ENCODE measurements at places on chromosomes 4 and X.

DNA sequence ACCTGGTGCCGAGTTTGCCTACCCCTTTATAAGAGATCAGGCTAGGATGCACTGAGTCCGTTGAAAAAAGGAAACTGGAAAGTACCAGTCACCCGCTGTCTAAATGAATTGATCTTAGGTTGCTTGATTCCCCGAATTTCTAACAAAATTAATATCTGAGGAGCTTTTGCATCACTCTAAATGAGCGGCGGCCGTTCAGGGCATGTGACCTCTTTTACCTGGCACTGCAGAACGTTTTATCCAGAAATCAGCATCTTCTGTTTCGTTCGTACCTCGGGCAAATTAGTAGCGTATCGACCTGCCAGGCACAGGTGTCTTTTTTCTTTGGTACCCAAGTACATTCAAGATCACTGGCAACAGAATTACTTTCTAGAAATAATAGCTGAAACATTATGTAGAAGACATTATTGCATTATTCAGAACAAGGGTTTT lies 876 bp downstream of the KLHL2 start:
- DNase-seq: no peak

GRCh38 chrX:109886122-109886761 lies 116.7 kb upstream of the TMEM164 start:
- DNase-seq: peak; percentile 28

DNA sequence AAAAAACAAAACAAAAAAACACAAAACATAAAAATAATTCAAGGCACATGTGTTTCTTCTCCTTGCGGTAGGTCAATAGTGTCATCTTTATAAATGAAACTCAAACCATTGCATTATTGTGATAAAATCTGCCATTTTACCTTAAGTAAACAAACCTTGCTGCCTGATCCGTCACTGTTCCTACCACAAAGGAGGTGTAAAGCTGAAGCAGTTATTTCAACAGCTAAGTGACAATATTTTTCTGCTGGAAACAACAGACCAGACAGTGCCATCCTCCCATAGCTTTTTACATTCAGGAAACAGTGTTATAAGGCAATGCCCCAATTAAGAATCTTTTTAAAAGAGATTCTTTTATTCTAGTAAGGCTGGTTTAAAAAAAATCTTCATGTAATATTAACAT lies 242.7 kb downstream of the PPP1R2C start:
- no peak for DNase-seq

- DNase-seq: no peak
These were observed 179.8 kb downstream of the SPCS3 start for GRCh38 chr4:176499518-176499917.

- DNase-seq: no peak
These were observed 106.0 kb downstream of the GPR143 start for GRCh38 chrX:9659571-9660195.

DNA sequence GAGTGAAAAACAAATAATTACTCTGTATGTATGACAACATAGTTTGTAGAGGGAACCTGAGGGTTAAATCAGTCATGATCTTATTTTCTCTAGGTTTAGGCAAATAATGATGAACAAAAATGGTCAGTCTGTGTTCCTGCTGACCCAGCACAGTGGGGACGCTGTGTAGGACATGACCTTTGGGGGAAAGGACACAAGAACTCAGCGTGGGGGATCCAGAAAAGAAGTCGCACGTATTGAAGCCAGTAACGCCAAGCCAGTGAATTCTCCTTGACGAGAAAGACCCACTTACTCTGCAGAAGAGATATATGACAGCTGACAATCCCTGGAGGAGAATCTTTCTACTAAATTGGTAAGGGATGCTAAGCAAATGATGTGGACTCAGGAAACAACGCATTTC lies 36.6 kb downstream of the HELT start:
- no peak for DNase-seq

DNA sequence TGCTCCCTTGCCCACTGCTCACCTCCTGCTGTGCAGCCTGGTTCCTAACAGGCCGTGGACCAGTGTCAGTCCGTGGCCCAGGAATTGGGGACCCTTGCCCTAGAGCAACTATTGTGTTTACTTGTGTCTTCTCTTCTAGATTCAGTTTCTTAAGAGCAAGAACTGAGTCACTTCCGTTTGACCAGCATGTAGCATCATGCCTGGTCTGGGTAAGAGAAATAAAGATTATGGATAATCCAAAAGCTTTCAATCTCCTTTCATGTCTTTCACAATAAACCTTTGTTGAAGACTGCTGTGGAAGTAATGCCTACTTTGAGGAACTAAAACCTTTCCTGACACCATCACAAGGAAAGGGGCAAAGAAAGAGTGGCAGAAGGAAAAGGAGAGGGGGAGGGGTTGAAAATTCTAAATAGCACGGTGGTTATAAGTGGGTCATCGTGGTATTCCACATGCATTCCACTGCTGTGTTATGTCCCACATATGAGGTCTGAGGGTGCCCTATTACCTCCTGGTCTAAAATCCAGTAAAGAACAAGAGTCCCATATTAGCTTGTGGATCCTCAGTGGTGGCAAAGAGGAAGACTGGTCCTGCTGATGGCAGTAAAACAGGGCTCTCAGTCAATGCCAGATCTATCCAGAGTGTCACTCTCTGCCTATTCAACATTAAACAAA lies 133.4 kb downstream of the RASL11B start:
- no peak for DNase-seq

DNA sequence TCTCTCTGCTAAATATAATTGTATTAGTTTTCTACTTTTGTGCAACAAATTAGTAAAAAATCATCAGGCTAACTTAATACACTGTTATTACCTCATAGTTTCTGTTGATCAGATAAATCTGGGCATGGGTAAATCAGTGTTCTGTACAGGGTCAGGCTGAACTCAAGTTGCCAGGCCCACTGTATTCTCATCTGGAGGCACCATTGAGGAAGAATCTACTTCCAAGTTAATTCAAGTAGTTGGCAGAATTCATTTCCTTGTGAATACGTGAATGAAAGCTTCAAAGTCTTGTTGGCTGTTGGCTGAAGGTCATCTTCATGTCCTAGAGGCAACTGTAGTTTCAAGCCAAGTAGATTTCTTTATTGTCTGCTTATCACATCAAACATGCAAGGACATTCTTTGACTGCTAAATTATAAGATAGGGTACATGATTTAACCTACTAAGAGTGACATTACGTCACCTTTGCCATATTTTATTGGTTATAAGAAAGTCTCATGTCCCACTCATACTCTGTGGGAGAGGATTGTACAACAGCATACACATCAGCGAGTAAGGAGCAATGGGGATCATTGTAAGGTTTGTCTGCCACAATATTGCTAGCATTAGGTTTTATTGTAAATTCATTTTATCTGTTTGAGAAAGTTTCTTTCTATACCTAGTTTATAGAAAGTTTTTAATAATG lies 1219.0 kb downstream of the ARAP2 start:
- DNase-seq: no peak

- peak; percentile 15 for DNase-seq
These were observed 30.1 kb downstream of the NEIL3 start for GRCh38 chr4:177339477-177340374.

DNA sequence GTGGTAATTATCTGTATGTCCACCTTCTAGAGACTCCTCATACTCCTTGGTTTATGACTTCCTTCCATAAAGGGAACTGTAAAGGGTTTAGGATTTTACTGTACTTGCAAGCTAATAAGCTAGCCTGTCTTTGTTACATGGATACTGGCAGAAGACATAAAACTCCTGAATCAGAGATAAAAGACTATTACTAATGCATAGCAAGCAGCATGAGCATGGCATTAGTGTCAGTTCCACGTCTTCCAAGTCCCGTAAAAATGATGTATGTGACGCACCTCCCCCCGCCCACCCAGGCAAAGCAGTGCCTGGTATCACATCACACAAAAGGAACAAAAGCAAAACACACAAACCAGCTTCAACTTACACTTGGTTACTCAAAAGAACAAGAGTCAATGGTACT lies 71.0 kb downstream of the SLC10A6 start:
- no peak for DNase-seq

GRCh38 chr4:14711259-14711658 lies 291.0 kb upstream of the CPEB2 start:
- DNase-seq: no peak

DNA sequence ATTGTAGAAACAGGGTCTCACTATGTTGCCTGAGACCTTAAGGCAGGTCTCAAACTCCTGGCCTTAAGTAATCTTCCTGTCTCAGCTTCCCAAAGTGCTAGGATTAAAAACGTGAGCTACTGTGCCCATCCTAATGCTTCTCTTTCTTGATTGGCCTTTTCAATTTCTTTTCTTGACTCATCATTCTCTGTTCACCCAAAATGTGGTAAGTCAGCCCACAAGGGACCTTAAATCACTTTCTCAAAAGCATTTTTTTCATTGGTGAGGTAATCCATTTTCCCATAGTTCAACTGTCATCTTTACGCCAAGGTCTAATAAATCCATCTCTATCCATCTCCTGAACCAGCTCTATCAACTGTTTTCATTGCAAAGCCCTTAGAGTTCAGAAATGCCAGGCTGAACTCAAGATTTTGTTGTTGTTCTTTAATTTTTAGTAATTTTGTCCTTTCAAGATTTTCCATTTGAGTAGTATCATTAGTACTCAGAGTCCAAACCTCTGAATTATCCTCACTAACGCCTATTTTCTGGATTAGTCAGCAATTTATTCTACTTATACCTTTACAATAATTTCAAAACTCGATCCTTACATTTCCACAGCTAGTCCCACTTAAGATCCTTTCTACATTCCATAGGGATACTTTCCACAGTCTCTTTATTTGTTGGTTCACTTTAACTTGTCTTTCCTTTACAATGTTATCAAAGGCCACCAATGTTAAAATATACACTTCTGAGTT lies 528.6 kb downstream of the IL15 start:
- no peak for DNase-seq

DNA sequence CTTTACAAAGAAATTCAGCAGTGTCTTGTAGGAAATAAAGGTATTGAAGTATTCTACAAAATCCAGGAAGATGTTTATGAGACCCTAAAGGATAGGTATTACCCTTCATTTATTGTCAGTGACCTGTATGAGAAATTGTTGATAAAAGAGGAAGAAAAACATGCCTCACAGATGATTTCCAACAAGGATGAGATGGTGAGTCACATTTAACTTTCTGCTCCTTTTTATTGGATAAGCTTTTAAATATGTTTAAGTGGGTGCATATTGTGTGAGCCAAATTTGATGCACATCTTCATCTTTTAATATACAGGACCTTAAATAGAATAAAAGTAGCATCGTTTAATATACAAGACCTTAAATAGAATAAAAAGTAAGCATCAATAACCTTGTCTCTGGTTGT lies 72.1 kb downstream of the LRP2BP start:
- DNase-seq: no peak

DNA sequence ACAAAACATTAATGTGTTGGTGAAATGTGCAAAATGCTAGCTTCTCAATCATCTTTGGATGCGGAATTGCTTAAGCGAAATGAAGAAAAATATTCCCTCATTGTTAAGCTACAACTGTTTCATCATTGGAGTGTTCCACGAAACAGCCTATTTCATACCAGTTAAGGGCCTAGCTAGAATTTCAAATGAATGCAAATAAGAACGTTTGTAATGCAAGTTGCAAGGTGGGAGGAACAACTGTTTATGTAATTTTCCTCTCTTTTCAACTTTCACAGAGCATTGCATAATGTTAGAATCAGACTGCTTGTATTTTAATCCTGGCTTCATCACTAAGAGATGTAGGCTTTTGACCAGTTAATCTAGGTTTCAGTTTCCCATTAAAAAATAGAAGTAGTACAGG lies 480.1 kb downstream of the IL1RAPL1 start:
- no peak for DNase-seq

DNA sequence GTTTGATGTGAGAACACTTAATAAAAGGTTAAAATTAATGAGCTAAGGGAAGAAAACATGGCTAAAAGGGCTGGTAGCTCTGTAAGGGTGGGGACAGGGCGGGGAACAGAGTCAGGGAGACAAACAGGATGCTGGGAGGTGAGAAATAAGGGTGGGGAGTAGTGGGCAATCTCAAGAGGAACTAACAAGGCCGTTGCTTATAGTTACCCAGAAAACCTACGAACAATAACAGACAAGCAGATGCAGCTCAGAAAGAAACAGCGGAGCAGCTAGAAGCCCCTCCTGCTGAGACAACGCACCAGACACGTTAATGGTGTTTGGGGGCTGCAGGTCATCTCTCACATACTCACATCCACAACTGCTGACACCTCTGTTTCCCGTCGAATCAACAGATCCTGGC lies 9.7 kb upstream of the KLF3 start:
- peak; percentile 42 for DNase-seq

DNA sequence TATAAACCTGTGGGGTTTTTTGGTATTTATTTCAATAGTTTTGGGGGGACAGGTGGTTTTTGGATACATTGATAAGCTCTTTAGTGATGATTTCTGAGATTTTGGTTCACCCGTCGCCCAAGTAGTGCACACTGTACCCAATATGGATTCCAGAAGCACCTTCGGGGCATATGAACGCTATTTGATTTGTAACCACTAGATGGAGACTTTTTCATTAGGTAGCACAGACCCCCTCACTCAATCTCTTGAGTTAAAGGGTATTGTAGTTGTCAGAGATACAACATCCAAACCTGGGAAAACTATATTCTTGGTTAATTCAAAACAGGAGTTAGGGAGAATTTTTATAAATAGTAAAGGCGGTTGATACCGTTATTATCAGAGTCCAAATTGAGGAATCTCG lies 79.8 kb downstream of the SPANXN3 start:
- no peak for DNase-seq

DNA sequence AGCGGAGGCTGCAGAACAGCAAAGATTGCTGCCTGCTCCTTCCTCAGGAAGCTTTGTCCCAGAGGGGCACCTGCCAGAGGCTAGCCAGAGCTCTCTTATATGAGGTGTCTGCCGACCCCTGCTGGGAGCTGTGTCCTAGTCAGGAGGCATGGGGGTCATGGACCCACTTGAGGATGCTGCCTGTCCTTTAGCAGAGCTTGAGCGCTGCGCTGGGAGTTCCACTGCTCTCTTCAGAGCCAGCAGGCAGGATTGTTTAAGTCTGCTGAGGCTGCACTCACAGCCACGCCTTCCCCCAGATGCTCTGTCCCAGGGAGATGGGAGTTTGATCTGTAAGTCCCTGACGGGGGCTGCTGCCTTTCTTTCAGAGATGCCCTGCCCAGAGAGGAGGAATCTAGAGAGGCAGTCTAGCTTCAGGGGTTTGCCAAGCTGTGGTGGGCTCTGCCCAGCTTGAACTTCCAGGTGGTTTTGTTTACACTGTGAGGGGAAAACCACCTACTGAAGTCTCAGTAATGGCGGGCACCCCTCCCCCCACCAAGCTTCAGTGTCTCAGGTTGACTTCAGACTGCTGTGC lies 10.9 kb downstream of the DCK start:
- DNase-seq: peak; percentile 65

- DNase-seq: no peak
These were observed 40.8 kb downstream of the HCCS start for GRCh38 chrX:11151799-11152559.

DNA sequence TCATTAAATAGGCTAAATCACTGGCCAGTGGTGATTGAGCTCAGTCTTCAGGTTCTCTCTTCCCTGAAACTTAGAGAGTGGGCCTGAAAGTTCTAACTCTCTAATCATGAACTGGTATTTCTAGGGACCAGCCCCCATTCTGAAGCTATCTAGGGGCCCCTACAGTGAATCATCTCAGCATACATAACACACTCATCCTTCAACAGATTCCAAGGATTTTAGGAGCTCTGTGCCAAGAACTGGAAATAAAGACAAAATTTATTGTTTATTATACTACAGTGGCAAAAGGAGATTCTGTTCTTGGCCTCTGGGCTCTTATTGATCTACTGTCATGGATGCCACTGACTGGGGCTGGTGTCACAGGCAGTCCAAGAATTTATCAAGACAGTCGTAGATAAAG lies 263.8 kb upstream of the IGFBP7 start:
- DNase-seq: no peak

Measured in activated CD4-positive, alpha-beta T cell treated with anti-CD3 and anti-CD28 coated beads, Interleukin-2, amount 10 ng/mL, durations not matched to agents 7 days and 5 days (primary cell).